ENCODE measurements at places on chromosomes 3 and 15. TPM values are rescaled to one million over a fixed set of nuclear protein-coding genes. Genes with fewer than 3 reads are reported as not detected.

Gene NR1I2
- not detected for total RNA-seq

DNA sequence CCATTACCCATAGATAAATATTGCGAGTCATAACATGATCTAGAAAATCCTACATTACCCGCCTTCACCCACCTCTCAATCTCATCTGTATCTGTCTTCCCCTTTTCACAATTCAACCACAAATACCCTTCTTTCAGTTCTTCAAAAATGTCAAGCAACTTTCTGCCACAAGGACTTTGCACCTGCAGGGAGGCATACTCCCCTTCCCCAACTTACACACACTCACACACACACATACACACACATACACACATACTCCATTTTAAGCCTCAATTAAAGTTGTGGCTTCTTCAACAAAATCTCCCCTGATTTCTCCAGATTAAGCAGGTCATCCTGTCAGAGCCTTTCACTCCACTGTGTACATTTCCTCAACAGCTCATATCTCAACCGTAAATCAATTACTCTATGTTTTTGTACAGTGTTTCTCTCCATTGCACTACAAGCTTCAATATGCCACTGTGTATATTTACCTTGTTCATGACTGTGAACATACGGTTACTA is 33.1 kb upstream of the CCDC50 start:
- no peak for DNase-seq

Gene PTH1R
- 0.99 TPM for total RNA-seq

GRCh38 chr15:60392986-60393790 is 4.6 kb downstream of the ANXA2 start:
- no peak for DNase-seq

Gene KBTBD13
- total RNA-seq = not detected

GRCh38 chr3:144270100-144270499 is 298.5 kb downstream of the DIPK2A start:
- DNase-seq = no peak

- DNase-seq = peak; percentile 31
Measured at GRCh38 chr15:80585544-80586018, 109.5 kb upstream of the ABHD17C start.

Gene GCHFR
- 37.0 TPM for total RNA-seq

DNA sequence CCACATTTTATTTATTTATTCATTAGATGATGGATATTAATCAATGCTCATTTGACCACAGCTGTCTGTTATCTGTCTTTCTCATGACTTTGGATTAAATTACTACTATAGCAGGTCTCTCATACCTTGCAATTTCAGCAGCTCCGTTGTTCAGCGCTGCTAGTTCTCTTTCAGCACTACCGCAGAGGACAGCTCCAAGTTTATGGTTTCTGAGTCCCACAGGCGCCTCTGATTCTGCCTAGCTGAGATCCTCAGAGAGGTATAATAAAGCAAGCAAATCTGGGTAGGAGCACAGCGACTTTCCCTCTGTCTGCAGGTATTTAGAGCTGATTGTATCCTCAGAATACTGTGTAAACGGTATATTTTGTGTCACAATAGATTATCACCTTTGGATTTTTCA is 204.9 kb downstream of the CNTN4 start:
- peak; percentile 45 for DNase-seq

Gene MELTF
- total RNA-seq = 8.8 TPM

- DNase-seq = no peak
Measured at GRCh38 chr3:56702490-56703315, 19.6 kb upstream of the TASOR start.

- no peak for DNase-seq
Measured at GRCh38 chr15:44414001-44414400, 13.4 kb upstream of the CTDSPL2 start.
